ENCODE measurements at places on chromosomes 6 and 20.

DNA sequence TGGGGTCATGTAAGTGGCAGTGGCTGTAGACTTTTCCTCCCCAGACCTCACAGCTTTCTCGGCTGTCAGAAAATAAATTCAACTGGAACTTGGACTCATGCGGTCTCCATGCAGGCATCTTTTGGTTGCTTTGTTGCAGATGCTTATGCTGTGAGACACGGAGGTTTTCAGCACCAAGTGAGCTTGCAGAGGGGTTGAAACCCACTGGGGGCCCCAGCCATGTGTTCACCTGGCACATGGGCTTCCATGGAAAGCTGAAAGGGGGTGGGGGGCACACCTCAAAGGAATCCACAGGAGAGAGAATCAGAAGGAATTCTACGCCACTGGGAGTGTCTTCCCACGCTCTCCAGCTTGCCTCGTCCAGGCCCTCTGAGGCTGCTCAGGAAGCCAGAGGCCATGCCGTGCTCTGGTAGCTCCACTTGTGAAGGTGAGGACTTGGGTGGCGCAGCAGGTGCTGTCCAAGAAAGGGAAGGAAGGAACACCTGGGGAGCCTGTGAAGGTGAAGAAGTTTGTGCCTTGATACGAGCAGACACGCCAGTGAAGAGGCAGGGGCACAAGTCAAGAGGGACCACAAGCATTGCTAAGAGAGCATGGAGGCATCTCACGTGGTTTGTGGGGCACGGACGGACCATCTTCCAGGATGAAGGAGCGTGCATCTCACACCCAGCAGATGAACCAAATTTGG lies 134.3 kb upstream of the PMEPA1 start:
- no peak for DNase-seq

- DNase-seq, result no peak
Observed at GRCh38 chr6:154993026-154993425, 2.1 kb upstream of the TIAM2 start.

DNA sequence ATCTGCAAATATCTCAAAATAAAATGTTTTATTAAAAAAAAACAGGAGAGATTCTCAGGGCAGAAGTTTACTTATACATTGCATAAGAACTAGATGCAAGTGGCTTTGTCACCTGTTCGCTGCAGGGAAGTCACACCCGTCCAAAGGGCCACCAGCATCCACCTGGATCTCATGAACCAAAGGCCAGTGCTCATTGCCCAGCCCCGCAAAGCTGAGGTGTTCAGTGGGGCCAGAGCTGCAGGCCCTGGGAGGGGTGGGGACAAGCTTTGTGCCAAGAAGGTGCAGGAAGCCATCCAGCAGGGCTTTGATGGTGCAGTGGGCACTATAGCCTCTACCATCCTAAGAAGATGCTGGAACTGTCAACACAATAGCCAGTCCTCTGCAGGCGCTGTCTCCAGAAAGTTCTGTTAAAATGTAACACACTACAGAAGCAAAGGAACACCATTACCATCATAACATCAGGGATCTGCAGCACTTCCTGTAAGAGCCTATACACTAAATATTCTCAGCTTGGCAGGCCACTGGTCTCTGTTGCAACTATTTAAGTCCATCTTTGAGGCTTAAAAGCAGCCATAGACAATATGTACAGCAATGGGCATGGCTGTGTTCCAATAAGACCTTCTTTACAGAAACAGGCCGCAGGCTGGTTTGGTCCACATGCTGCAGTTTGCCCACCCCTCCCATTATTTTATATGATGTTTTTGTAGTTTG lies 15.7 kb upstream of the CD93 start:
- DNase-seq, result no peak

DNA sequence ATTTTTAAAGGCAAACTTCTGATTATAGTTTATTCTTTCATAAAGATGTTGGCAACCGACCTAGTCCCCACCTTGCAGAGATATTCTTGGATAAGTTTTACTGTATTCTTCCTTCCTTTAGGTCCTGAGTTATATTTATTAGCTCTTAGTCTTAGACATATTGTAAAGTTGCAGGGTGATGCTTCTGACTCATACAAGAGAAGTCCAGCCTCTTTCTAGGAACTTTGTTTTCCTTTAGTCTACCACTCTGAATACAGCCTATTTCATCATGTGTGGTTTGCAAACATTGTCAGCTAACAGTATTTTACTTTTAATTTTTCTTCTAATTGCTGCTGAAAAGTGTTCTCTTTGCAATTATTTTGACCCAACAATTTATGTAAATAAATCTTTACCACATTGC lies 686.7 kb downstream of the COL12A1 start:
- DNase-seq, result no peak

GRCh38 chr20:24118034-24118433 lies 129.5 kb upstream of the GGTLC1 start:
- no peak for DNase-seq

DNA sequence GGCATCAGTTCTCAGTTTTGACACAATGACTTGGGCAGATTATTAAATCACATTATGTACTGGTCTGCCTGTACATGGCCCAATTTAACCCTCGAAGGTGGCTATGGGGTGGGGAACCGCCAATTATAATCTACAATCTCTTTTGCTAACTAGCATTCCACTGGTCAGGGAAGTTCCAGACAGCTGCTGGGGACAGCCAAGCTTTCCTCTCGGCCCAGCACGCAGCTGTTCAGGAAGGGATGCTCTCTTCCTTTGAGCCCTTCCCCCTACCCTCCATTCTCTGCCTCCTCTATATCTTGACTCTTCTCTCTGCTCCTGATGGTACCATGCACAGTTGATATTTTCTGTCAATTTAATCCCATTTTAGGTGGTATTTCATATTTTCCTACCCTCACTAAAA lies 233.5 kb upstream of the AGPAT4 start:
- DNase-seq, result no peak

DNA sequence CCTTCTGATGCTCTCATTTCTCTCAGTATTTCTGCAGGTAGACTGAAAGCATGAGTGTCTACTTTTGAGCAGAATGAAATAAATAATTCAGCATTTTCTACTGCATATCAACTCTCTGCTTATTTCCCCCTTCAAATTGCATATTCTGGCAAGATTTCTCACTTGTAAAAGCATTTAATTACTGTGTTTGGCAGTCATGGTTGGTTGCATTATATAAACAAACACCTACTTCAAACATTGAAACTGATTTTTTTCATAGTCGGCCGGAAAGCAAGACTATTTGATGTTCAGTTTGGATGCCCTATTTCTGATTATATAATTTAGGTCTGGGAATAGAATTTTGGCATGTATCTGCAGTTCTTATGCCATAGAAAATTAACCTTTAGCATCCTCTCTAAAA lies 73.1 kb downstream of the PLEKHG1 start:
- DNase-seq, result no peak

DNA sequence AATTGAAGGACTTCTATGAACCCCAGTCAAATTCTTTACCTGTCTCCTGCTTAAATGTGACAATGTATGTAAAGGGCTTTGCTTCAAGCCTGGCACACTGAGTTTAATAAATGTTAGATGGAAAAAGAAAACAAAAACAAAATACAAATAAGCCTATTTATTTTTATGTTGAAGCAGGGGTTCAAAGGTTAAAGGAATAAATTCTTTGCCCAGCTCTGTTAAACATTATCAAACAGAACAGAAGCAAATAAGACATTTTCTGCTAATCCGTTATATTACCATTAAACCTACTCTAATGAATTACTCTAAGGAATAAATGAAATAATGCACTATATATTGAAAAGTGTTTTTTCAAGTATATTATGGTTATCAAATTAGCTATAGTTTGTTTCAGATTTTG lies 182.5 kb upstream of the CEP162 start:
- no peak for DNase-seq

DNA sequence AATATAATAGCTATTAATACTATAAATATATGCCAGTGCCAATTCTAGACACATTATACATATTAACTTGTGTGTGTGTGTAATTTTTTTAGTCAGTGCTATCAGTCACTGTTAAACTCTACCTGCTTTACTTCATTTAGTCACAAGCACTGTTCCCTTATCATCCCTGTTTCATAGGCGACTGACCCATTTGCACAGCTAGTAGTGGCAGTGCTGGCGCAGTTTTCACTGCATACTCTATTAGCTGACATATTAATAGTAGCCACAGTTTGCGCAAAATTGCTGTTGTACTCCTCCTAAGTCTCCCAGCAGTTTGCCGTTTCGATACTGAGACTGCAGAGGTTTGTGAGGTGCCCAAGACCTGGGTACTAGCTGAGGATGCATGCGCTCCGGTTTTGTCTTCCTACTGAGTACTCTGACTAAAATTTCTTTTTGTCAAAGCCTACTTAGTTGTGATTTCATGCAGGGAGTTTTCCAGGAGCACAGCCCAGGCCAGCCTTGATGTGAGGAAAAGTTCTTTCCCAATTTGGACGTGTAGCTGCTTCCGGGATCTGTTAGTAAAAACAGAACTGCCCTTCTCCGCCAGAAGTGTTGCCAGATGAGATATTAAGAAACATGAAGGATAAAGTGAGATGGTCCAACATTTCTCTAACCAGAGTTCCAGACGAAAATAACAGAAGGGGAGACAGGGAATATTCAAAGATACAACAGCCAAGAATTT lies 5.6 kb downstream of the BAG2 start:
- DNase-seq, result no peak

DNA sequence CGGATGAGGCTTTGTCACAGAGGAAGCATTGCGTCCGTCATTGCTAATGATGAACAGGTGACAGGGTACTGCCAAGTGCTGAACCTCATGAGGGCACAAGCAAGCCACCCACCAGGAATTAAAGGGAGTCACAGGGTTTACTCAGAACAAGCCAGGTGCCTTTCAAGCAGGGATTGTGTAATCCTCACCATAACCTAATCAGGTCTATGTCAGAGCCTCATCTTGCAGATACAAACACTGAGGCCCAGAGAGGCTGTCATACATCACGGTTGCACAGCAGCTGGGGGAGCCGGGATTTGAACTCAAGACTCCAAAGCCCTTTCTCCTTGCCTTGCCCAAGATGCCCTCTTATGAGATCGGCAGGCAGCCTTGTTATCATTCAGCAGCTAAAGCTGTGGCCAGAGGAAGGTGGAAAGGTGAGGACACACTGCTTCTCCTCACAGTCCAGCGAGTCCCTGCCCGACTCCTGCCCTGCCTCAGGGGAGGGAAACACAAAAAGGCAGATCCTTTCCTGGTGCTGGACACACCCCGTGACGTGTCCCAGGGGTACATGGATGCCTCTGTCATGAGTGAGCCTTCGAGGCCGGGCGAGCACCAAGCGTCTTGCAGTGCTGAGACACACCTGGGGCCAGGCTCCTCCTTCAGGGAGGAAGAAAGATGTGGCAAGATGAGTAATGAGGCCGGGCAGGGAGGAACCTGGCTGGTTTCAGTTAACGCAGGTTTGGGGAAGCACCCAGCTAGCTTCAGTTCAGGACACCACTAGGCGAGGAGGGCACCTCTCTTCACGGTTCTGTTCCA lies 214.9 kb downstream of the LY86 start:
- no peak for DNase-seq

DNA sequence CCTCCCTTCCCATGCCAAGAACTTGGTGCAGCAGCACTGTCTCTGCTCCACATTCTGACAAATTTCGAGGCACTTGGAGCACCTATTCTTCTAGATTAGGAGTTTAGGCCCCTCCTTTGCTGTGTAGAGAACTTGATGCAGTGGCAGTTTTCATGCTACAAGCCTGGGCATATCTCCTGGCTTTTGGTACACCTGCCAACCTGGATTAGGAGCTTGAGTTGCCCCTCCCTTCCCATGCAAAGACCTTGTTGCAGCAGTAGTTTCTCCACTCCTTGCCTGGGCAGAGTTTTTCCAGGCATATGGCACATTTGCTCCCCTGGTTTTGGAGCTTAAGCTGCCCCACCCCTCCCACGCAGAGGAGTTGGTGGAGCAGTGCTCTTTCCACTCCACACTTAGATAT lies 956.1 kb downstream of the EYS start:
- DNase-seq, result no peak

DNA sequence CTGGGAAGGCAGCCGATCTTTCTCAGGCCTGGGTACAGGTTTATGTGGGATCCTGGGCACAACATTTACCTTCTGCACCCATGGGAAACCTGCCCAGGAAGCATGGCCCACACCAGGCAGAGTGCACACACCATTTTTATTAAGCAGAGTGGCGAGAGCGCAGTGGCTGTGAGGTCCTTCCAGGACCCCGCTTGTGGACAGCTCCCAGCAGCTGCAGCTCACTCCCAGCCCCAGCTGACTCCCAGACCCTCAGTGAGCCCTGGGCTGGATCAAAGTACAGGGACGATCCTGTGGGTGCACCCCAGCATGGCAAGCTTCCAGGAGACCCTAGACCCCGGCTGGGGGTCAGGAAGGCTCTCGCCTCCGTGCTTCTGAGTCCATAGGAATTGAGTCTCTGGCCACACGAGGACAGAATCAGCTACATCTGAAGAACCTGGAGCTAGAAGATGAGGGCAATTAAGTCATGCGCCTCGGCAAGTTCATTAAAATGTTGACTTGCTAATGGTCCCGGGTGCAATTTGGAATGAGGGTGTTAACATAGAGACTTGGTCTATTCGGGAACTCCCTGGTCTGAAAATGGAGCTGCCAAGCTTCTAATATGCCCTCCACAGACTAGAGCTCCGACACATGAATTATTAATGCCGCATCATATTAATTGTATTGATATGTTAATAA lies 65.4 kb upstream of the SLCO4A1 start:
- DNase-seq, result no peak

DNA sequence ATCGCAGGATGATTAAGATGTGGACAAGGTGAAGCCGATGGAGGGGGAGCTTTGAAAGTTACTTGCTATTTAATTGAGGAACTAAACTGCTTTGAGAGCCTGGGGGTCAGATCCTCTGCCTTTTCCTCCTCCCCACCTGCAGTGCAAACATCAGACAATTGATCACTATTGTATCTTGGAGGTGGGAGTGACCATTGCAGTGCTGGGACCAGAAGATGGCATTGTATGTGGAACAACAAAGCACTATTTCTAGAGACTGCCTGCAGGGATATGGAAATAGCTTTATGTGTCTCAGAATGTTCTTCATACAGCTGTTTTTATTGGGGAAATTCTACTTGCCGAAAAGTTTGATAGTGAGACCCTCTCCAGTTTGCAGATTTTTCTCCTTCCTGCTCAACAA lies 4.2 kb downstream of the MOG start:
- no peak for DNase-seq

DNA sequence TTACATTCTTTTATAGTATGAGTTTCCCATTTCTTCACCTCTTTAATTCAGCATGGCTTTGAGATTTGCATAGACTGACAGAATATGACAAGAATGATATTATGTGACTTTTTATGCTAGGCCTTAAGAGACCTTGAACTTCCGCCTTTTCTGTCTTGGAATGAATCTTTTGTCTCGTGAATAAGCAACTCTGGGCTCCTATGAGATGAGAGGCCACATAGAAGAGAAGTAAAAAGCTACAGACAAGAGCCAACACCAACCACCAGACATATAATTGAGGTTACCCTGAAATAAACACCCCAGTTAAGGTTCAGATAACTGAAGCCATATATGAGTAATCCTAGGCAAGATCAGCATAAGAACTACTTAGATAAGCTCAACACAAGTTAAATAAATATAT lies 600.8 kb downstream of the MEI4 start:
- DNase-seq, result no peak
